ENCODE measurements at places on chromosomes 12 and 14.

DNA sequence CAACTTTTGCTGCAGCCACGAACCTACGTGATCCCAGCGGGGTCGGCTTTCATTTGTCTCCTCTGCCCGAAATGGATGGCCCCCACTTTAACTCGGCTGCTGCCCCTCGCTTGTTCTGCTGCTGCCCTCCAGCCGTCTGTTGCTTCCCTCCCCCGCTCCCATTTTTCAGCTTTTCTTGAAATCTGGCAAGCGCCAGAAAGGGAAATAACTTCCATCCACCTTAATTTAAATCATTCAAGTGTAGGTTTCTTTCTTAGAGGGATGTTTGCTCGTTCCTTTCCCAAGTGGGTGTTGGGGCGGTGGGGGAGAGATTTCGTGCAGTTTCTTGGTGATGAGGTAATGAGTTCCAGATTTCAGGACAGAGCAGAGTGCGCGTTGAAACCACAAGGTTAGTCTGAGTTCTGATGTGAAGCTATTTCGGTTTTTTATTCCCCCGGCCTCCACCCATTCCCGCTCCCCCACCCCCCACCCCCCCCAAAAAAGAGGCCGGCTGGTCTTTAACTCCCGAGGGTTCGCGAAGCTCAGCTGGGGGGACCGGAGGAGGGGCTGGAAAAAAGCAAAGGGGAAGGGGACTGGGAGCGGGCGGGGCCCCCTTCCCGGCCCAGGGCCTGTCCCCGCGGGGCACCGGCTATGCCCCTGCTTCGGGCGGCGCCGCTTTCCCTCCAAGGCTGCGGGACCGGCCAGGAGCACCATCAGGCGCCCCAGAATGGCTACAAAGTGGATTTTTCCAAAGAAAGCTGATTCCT lies 2.2 kb upstream of the ZFP36L1 start:
- DNase-seq, result no peak

DNA sequence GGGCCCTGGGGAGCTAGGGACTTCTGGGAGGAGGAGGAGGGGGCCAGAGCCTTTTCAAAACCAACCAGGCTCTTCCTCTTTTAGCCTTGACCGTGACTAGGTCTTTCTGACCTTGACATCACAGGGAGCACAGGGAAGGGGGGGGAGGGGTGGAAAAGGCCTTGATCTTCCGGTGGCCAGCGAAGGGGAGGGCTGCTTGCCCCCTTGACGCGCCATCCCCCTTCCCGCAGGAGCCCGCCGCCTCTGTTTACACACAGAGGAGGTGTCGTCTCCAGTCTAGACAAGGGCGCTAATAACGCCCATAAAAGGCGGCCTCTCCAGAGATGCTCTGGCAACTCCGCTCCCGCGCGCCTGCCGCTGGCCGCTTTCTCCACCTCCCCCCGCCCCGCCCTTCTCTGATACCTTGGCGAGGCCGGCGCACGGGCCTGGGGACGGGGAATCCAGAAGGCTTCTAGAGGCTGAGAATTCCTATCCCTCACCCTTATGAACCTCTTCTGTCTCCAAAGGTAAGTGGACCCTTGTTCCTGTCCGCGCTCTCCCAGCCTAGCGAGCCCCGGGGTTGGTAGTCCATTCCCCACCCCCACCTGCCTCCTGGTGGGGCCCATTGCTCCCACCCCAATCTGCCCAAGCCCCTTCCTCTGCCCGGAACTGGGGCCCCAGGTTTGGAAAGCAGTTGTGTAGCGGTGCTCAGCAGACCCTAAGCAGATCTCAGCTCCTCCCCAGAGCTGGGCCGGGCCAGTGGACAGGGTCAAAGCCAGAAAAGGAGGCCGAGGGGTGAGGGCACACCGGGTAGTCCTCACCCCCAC lies 4.9 kb upstream of the HOXC12 start:
- no peak for DNase-seq

- DNase-seq, result no peak
These were observed 87.3 kb upstream of the LRIG3 start for GRCh38 chr12:59007620-59008019.

- DNase-seq, result no peak
These were observed 15.4 kb upstream of the PRIMA1 start for GRCh38 chr14:93803408-93804318.

GRCh38 chr12:95591731-95592130 lies 40.5 kb upstream of the USP44 start:
- no peak for DNase-seq

- DNase-seq, result no peak
These were observed 86.4 kb downstream of the DACT1 start for GRCh38 chr14:58724206-58724605.

GRCh38 chr12:2970744-2971143 lies 11.5 kb downstream of the TEAD4 start:
- DNase-seq, result no peak

DNA sequence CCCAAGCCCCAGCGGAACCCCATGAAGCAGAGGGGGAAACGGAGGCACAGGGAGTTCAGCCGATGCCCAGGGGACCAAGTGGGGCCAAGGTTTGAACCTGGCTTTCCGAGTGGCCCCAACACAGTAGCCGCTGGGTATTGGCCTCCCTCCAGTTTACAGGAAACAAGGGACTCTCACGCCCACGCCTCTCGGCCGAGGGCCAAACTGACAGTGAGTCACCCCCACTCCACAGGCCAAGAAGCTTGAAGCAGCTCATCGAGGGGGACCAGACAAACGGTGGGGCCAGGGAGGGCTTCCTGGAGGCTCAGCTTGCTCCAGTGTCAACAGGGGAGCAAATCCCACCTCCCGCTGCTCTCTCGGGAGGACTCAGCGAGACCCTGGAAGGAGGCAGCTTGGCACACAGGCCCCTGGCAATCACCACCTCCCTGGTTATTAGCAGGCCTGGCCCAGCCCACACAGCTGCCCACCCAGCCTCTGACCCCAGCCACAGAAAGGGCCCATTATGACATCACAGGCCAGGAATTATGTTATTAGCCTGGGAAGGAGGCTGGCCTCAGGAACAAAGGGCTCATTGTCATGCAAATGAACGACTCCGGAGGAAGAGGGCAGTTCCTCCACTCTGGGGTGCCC lies 54.6 kb downstream of the NCOR2 start:
- no peak for DNase-seq

DNA sequence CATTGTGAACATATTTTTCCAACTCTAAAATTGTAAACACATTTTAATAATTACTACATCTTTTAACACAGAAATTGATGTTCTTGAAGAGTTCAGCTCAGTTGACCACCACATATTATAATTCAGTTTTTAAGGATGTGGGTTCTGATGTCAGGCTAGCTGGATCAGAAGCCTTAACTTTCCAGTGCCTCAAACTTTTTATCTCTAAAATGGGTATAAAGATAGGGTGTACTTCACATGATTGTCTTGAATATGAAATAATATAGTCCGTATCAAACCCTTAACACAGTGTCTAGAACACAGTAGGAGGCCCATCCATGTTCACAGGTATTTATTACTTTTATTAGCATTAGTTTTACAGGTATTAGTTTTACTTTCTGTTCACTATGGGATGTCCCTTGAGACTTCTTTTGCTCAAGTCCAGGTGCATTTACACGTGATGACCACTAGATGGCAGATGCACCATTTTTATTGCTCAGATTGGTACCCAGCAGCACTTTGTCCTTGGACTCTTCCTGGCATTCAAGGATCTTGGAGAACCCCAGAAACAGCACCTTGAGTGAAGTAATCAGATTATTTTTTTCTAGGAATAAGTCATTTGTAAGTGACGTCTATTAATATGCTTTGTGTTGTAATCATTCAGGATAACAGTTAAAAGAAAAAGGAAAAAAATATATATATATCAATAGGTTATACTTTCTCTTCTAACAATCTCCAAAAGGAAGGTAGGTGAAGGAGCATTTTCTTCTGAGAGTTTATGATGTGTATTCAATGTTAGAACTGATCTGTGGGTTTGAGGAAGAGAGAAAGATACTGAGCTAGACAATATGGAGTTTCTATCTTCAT lies 580.2 kb downstream of the ETNK1 start:
- DNase-seq, result no peak

DNA sequence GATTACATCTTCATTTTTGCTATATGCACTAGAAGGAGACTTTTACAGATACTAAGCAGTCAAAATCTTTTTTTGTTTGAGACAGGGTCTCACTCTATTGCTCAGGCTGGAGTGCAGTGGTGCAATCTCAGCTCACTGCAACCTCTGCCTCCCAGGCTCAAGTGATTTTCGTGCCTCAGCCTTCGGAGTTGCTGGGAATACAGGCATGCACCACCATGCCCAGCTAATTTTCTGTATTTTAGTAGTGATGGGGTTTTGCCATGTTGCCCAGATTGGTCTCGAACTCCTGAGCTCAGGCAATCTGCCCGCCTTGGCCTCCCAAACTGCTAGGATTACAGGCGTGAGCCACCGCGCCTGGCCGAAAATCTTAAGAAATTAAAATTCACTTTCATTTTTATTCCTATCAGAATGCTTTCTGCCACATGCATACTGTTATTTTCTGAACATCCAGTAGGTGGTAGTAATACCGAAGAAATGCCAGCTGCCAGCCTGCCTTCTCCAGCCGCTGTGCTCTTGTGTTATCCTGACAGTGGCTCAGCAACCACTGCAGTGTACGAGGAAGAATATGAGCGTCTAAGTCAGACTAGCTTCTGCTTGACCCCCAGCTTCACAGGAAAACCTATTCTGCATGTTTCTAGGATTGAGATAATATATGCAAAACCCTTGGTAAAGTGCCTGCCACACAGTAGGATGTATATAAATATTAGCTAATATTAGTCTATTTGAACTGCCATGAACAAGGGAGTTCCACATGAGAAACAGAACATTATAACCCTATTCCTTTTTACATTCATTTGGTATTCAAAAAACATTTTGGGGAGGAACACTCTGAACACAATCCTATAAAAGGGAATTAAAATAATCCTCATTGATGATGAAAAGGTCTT lies 54.2 kb downstream of the RPAP3 start:
- DNase-seq, result peak; percentile 20

DNA sequence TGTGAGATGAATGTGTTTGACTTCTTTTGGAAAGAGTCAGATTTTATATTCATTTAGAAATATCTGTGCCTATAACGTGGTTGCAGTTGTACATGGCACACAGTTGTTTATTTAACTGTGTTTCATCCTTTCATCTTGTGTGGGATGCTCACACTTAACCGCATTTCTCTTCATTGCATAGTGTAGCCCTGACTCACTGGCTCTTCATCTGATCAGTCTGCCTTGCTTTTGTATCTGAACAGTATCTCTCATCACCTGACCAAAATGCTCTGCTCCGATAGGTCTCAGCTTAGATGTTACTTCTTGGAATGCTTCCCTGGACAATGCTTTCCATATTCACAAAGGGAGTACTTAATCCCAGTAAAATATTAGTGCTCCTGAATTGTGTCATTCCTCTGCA lies 83.4 kb downstream of the PDE3A start:
- DNase-seq, result no peak

DNA sequence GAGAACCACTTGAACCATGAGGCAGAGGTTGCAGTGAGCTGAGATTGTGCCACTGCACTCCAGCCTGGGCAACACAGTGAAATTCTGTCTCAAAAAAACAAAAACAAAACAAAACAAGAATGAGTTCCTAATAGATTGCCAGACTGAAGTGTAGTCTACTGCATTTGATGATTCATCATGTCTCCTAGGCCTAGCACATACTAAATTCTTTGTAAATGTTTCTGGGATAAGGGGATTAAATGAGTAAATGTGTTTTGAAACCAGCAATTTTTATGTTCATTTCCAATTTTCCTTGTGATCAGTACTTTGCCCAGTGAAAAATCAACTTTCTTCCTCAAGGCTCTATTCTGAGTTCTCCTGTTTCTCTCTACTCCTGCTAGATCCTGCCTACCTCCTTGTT lies 2.9 kb upstream of the DYRK2 start:
- no peak for DNase-seq

- peak; percentile 74 for DNase-seq
These were observed 264.3 kb upstream of the FOXN3 start for GRCh38 chr14:89681086-89682018.

DNA sequence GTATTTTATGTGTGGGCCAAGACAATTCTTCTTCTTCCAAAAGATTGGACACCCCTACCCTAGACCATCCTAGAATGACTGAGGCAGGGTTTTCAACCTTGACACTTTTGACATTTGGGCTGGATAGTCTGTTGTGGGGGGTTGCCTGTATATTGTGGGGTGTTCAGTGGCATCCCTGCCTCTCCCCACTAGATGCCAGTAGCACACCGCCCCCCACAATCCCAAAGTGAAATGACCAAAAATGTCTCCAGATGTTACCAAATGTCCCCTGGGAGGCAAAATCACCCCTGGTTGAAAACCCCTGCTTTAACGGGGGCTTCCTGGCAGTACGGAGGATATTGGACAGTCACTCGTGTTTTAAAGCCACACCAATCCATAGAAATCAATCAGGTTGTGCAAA lies 219.6 kb downstream of the PHETA1 start:
- no peak for DNase-seq

DNA sequence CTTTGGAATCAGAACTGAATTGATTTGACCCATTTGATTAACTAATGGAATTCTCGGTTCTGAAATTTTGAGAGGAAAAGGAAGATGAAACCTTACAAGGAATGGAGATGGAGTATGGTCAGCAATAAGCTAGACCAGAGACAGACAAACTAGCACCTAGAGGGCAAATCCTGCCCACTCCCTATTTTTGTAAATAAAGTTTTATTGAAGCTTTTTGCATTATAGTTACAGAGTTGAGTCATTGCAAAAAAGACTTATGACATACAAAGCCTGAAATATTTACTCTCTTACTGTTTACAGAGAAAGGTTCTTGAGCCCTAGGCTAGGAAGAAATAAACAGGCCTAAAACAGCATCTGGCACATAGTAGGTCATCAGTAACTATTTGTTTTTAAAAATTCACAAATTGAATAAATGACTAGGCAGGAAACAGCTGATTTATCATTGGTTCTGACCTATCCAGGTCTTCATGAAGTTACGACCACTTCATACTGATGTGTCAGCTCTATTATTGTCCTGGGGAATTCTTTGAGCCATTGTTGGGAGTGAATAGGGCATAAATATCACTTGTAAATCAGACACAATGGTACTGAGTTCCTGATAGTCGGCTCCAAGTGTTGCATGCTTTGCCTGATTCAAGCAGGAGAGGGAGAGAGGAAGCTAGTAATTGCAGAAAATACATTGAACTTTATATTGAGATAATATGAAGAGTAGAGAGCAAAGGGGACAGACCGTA lies 14.6 kb upstream of the STAB2 start:
- DNase-seq, result no peak

DNA sequence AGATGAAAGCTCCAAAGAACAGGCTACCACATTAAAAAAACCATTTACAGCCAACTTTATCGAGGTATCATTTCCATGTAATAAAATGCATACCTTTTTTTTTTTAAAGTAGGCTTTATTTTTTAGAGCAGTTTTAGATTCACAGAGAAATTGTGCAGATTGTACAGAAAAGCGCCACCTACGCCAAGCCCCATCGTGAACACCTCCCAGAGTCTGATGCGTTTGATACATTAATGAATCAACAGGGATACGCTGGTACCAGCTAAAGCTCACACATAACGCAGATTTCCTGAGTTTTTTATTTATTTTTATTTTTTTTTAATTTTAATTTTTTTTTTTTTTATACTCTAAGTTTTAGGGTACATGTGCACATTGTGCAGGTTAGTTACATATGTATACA lies 129.9 kb downstream of the KIF26A start:
- DNase-seq, result no peak

DNA sequence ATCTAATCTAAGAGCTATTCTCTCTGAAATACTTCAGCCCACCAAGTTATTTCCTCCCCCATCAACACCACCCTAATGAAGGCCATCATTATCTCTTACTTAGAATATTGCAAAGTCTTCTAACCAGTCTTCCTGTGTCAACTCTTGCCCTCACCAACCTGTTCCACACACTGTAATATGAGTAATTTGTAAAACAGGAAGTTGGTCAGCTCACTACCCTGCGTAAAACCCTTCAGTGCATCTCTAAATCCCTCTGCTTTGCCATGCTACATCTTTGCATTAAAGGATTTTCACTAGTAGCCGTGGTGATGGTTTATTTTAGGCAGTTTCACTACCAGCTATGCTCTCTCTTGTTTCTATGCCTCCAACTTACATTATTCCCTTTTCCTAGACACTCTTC lies 70.0 kb downstream of the KIF21A start:
- DNase-seq, result peak; percentile 20
